ENCODE measurements at places on chromosomes 16 and 17.

GRCh38 chr17:44176257-44176656, 5.8 kb downstream of the ASB16 start:
- peak; percentile 24 for DNase-seq

- no peak for DNase-seq
Measured at GRCh38 chr17:5541610-5542202, 42.6 kb downstream of the NLRP1 start.

DNA sequence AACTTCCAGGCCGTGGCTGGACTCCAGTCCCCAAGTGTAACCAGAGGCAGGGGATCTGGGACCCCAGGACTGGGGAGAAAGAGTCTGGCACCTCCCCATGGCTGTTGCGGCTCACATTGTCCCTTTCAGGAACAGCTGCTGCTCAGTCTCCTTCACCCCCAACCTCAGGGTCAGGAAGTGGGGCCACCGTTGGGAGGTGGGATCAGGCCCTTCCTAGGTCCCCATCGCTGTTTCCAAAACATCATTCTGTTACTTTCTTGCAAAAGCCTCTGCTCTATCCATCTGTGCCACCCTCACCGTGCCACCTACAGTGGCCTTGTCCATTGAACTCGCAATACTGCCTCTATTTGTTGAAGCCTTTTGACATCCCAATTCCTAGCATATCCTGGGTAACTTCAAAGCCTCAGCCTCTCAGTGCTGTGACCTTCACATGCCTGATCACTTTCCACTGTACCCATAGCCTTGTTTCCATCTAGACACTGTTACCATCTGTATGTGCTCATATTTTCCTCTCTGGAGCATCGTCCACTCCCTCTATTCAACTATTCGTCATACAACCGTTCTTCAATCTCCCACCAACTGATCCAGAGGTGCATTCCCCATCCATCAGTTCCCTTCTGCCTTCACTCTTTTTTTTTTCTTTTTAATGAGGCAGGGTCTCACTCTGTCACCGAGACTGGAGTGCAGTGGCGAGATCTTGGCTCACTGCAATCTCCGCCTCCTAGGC, 15.0 kb upstream of the SRCIN1 start:
- no peak for DNase-seq

- DNase-seq: peak; percentile 66
Measured at GRCh38 chr17:12180644-12181261, 160.1 kb downstream of the MAP2K4 start.

GRCh38 chr16:78619811-78620210, 520.4 kb downstream of the WWOX start:
- no peak for DNase-seq

DNA sequence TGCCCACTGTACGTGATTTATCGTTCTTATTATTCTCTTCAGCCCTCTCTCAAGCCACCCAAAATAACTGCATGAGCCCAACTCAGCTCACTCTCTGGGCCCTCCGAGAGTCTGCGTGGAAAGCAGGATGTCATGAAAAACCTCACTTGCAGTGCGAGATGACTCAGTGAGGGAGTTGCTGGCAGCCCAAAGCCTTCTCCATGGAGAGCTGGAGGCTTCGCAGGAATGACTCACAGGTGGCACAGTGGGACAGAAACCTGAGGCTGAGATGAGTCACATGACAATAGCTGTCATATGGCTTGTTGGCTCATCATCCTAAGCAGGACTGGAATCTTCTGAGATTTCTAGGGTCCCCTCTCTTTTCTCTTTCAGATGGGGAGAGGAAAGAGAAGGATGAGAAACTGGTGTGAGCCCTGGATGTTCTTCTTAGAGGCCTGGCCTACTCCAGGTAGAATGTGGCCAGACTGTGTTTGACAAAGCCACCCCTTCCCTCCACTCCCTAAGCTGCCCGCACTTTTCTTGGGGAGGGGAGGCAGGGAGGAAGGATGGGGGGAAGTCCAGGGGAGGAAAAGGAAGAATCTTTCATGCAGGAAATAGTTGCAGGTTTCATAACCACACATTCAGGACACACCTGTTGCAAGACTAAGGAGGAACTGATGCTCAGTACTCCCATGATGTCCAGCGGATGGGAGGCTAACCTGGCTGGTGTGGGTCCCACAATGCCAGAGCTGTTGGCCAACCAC, 160.6 kb upstream of the RPL38 start:
- peak; percentile 46 for DNase-seq

DNA sequence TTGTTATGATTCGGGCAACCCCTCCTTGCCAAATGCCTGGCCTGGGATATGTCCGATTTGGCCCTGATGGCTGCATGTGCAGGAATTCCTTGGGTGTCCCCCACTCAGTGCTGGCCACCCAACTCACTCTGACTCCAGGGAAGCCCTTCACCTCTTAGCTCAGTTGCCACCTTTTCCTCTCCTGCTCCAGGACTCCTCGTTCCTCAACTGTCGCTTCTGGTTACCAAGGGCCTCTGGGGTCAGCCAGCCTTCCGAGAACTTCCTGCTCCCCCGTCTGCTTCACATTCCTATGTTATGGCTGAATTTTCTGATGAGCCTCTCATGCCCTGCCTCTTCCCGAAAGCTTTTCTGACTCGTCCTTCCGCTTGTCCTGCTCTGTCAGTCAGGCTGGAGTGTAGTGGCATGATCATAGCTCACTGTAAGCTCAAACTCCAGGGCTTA, 63.5 kb downstream of the SPACA3 start:
- peak; percentile 9 for DNase-seq

GRCh38 chr16:398561-399339, 1.8 kb downstream of the NME4 start:
- no peak for DNase-seq

GRCh38 chr16:31420037-31420436, 8.1 kb downstream of the COX6A2 start:
- no peak for DNase-seq

GRCh38 chr16:50126183-50126582, 26.9 kb upstream of the TENT4B start:
- DNase-seq: no peak

- DNase-seq: peak; percentile 61
Measured at GRCh38 chr17:7323731-7324437, 5.3 kb downstream of the NEURL4 start.

- no peak for DNase-seq
Measured at GRCh38 chr17:57761887-57762286, 16.8 kb upstream of the CCDC182 start.
